ENCODE measurements at places on chromosomes 16 and 17. TPM values are rescaled to one million over a fixed set of nuclear protein-coding genes. Genes with fewer than 3 reads are reported as not detected.

Gene CA10
- 93.2 TPM for total RNA-seq

Gene KRTAP4-8
- not detected for total RNA-seq

Gene NXPH3
- 10.8 TPM for total RNA-seq

Gene G6PC1
- total RNA-seq, result under 0.01 TPM

Gene TNFRSF13B
- total RNA-seq, result not detected

Gene FOXJ1
- 21.7 TPM for total RNA-seq

Gene ZFP3
- total RNA-seq, result 15.7 TPM
